ENCODE measurements at places on chromosomes 6 and 20.

DNA sequence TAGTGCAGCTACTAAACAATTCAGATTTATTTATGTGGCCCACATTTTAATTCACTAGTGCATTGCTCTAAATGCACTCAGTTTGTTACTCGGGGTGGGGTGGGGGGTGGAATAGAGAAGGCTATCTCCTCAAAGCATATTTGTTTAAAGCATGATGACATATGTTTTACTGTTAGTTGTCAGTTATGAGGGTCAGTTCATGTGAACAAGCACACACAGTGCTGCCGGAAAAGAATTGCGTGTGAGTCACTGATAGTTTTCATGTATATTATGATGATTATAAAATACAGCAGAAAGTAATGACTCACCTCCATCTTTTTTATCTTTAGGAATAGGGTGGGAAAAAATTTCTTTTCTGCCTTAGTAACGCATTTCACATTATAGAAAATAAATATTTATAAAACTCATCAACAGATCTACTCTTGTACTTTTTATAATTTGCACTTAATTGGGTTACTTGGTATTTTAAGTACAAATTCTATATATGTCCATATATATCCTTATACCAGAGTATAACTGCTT, 42.2 kb upstream of the STXBP5 start:
- DNase-seq, result no peak

GRCh38 chr6:107293350-107293749, 166.0 kb downstream of the PDSS2 start:
- DNase-seq, result no peak

DNA sequence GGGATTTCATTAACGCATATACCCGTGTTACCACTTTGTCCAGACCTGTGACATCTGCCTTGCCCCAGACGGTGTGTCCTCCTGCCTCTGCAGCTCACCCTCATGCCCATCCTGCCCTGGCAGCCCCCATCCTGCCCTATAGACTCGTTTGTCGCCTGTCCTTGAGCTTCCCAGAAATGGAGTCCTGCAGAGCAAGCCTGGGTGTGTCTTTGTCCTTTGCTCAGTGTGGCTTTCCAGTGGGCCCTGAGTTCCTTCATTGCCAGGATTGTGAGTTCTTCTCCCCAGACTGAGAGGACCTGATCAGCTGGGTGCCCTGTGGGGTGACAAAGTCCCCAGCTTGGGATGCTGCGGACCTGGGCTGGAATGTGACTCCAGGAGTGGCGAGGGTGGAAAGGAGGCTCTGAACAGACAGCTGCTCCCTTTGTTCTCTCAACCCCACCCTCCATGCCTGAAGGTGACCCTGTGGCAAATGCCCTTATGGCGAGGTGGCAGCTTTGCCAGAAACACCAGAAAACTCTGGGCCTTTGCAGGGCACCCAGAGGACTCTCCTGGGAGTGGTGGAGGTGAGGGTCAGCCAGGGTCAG, 2.4 kb upstream of the CST3 start:
- DNase-seq, result no peak

DNA sequence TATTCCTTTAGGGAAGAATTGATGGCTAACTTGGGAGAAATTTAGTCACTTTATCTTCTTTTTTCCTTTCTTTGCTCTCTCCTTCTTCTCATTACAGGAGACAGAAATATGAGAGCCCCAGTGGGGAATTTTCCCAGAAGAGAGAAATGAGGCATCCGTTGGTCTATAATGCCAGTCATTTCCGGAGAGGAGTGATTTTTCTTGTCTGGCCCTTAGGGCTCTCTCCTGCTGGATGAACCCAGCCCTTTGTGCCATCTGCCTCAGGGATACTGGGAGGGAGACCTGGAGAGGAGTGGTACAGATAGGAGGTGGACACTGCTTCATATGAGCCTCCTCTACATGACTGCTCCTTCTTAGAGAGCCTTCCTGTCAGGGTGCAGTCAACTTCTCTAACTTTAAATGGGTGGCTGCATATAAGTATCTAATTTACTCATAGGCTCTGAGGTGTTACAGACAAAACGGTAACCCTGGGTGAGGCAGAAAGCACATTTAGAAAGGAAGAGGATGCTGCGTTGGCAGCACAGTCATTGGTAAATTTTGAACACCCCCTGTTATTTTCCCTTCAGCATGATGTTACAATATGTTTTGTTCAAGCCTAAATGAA, 21.9 kb downstream of the RIMS1 start:
- no peak for DNase-seq

DNA sequence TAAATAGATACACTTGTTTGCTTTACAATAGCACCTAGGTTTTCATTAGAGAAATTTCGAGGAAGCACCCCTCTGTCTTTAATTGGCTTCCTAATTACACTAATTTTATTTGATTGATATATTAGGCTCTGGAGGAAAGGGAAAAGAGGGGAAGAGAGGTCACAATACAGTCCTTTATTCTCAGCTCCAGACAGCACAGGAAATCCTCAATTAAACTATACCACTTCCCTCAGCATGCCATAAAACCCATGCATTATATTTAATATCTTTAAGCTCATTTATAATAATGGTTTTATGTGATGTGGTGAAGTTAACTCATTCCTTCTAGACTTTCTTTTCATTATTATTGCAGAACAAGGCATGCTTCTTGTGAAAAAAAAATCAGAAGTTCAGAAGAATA, 17.7 kb upstream of the PDE7B start:
- no peak for DNase-seq

GRCh38 chr6:10720265-10720959, 2.5 kb upstream of the TMEM14C start:
- DNase-seq, result peak; percentile 45

- DNase-seq, result no peak
These were observed 107.8 kb downstream of the COL19A1 start for GRCh38 chr6:69974193-69974592.

DNA sequence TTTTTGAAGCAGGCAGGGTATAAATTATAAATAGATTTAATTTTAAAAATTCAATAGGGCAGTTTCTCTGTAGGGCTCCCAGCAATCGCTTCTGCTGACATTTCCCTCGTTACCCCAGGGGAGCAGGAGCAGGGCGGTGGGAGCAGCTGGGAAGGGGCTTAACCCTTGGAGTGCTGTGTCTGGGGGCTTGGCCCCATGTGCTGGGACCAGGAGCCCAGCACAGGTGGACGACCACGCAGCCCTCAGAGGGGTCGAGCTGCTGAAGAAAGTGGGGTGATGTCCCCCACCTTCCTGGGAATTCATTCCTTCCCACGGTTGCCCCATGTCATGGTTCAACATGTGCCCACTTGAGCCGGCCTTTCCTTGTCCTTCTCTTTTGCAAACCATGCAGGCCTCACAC, 67.5 kb upstream of the STX16 start:
- no peak for DNase-seq

DNA sequence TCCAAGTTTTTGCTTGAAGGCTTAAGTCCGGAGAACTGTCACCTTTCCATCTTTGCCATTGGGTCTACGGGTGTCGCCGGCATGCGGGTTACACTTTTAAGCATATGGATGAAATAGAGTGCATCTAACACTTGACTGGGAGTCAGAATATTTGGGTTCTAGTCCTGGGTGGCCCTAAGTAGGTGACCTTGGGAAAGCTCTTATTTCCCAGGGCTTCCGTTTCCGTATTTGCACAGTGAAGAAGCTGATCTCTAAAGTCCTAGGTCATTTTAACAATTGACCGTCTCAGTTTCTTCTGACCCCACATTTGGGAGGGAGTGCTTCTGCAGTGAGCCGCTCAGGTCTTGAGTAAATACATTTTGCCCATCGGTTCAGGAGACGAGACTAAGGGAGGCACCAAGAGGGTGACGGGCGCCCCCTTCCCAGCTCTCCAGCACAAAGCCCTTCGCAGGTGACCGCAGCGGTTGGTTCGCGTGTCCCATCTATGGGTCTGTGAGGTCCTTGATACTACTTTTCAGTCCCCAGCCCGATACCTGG, 651 bp upstream of the BLTP3A start:
- peak; percentile 13 for DNase-seq

DNA sequence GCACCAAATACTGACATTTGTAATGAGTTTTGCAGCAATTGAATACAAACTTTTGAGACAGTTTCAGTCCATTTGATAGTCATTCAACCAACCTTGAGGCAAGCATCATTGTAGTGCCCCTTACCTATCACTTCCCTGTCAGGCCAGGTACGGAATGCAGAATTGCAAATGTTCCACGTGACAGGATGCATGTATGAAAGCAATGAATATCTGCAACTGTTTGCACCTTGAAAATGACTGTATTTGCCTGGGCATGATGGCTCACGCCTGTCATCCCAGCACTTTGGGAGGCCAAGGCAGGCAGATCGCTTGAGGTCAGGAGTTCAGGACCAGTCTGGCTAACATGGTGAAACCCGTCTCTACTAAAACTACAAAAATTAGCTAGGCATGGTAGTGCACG, 146.0 kb upstream of the SCGN start:
- no peak for DNase-seq

Measured in activated T-helper 1 cell treated with anti-CD3 and anti-CD28 coated beads, Interleukin-2, amount 50 U/mL, for 16 hours (primary cell).